ENCODE measurements at places on chromosomes 7 and 10.

- DNase-seq: no peak
Measured at GRCh38 chr7:25329815-25330214, 101.5 kb upstream of the NPVF start.

DNA sequence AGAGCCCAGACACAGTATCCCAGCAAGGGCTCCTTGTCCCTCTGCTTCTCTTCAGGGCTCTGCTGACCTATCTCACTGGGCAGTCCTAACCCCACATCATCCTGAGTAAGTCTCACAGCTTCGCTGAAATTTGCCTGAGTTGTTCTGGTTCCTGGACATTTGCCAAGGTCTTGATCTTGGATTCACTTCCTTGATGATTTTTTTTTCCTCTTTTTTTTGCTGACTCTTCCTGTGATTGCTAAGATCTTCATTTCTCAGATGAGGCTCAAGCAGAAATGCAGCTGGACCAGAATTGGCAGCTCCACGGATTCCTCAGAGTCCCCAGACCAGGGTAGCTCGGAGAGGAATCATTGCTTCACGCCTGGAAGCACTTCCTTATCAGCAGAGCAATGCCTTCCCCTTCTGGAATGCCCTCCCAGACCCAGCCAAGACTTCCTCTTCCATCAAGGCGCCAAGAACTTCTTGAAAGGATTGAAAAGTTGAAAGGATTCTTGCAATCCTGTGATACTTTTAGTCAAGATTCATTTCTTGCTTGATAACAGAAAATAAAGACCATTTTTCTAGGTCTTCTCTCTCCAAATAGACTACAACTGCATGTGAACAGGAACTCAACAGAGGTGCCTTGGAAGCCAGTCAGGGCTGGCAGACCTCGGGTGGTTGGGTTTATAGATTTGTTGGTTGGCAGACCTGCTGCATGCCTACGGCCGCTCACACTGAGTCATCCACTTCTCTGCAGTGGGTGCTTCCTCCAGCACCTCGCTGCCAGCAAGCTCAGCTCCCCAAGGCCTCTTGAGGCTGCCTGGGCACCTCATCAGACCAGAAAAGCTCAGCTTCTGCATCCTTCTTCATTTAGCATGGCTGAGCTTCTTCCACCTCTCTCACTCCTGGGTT, 8.8 kb upstream of the AFAP1L2 start:
- no peak for DNase-seq

- no peak for DNase-seq
Measured at GRCh38 chr7:124012864-124013263, 20.0 kb downstream of the TMEM229A start.

DNA sequence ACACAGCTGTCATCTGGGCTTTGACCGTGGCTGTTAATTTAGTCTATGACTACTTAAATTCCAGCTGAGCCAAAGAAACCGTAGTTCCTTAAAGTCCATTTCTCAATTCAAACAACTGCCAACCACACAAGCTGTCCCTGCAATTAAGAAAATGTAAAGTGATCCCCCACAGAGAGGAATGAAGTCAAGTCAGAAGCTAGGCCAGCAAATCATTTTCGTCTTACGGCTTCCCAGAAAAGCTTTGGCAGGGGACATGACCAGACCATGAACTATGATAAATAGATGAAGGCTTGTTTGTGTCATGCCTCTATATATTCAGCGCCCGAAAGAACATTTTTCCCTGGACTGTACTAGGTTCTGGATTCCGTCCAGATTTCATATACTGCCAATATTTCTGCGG, 54.6 kb downstream of the HACD1 start:
- no peak for DNase-seq

GRCh38 chr7:33233659-33234058, 104.3 kb downstream of the BBS9 start:
- DNase-seq: no peak

- DNase-seq: no peak
Measured at GRCh38 chr10:31457858-31458257, 138.8 kb downstream of the ZEB1 start.

DNA sequence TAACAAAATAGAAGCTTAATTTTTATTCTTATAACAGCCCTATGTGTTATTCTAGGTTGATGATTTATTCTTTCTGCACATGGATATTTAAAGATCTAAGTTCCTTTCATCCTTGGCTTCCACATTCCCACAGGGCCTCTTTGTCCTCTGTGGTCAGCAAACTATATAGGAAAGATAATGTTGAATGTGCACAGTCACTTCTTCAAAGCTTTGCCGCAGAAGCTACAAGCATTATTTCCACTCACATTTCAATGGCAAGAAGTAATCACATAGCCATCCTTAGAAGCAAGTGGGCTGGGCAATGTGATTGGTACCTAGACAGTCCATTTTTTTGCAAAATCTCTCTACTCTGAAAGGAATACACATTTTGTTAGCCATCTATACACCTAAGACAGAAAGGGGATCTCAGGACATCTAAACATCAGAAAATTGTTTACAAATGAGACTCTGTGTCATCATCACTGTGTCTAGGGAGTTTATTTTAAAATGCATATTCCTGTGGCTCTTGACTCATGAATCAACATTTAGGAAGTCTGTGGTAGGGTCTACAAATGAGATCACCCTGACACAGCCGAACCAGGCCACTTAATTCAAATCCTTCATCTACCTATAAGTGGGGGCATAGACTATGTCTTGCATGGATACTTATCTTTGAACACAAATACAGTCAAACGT, 1060.5 kb downstream of the XPNPEP1 start:
- DNase-seq: no peak

DNA sequence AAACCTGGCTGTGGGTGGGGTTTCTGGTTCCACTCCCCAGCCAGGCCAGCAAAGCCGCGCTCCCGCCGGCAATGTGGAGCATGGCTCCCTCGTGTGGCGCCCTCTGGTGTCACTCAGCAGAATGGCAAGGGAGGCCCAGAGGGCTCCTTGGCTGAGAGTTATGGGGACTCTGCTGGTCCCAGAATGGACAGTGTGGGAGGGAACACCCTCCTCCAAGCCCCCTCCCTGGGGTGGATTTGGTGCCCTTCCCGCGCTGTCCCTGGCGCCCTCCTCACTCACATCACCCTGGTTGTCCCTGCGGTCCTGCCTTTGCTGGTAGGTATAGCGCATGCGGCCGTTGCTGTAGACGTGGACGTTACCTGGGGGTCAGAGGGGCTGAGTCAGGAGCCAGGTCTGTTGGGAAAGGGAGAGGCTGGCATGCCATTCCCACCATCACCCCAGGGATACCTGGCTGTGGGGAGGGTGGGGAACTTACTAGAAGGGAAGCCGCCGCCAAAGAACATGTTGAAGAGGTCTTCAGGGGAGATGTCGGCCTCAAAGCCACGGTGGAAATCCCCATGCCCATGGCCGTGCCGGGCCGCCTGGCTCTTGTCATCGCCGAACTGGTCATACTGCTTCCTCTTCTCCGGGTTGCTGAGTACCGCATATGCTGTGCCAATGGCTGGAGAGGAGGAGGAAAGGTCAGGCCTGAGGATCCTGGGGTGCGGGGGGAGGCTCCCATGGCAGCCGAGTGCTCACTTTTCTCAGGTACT, 14.0 kb downstream of the DNAJB12 start:
- DNase-seq: peak; percentile 68

DNA sequence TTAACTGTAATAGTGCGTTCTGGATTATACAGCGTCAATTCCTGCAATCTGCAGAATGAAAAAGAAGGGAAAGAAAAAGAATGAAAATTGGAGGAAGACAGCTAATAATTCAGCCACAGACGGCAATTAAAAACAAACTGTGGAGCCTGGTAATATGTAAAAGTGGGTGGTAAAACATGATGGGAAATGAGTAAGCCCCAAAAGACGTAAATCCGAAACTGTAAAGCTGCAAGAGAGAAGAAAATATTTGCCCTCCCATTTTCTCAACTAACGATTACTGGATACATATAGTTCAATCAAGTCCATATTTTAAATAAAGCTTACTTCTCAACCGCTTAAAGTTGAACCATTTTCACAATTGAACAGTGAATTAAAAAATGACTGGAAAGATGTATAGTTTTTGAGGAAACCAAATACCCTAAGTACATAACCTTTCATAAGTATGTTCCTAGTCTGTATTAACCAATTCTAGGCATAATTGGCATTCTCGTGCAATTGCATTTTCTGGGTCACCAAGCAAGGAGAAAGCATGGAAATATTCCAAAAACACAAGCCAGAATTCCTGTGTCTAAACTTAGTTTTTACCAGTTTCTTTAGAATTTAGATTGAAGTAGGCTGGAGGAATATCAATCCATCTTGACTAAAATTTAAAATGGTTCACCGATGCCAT, 44.8 kb downstream of the MALSU1 start:
- no peak for DNase-seq

DNA sequence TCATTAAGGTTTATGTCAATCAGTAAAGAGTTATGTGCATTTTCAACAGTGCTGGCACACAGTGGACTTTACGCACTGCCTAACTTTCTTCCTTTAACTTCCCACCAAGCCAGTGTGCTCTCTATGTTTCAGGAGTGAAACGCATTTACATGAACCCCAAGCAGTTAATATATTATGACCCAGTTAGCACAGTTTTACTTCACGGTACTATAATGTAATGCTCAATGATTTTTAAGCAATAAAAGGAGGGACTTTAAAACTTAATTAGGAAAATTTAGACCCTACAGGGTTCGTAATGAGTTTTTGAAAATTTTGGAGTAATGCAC, 100.3 kb downstream of the C10orf90 start:
- DNase-seq: no peak

GRCh38 chr10:43684292-43684559, 35.5 kb upstream of the ZNF32 start:
- DNase-seq: no peak

DNA sequence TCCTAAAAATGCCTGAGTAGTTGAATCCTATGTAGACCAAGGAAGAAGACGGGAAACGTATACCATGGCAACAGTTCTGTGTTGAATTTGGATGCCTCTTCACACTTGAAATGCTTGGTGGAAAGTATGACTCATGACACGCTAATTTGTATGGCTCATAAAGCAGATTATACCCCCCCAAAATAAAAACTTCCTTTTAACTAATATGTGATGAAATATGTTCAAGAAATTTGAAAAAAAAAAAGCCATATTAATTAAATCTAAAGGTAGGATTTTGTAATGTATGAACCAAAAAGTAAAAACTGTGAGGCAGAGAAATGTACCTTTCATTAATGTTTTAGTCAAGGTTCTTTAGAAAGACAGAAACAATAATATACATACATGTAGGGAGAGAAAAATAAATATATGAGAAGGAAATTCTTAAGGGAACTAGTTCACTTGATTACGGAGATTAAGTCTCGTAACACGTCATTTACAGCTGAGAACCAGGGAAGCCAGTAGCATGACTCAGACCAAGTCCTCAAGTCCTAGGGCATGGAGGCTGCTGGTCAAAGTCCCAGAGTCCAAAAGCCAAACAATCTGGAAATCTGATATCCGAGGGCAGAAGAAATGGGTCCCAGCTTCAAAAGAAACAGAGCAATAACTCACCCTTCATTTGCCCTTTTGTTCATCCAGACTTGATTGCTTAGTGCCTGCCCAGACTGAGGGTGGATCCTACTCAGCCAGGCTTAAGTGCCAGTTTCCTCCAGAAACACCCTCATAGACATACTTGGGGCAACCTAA, 485.1 kb downstream of the SEMA3D start:
- DNase-seq: no peak

DNA sequence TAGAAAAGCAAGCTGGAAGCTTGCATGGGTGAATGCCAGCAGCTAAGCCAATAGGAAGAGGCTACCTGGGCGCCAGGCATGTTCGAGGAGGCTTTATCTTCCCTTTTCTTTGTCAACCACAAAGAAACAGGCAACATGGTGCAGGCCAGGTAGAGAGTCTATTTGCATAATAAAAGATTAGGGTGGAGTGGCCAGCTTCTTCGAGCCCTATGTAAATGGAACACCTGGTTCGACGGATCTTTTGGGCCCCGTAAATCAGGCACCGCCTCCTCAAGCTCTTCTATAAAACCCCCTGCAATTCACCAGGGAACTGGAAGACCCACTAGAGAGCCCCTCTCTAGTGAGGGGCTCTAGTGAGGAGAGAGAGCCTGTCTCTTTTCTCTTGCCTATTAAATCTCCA, 1106.2 kb upstream of the CELF2 start:
- no peak for DNase-seq

All from stimulated activated CD4-positive, alpha-beta T cell treated with anti-CD3 and anti-CD28 coated beads, Interleukin-15, amount 100 ng/mL, for 1 hour (primary cell).